SIG-M5 (cell line): ENCODE measurements at places on chromosomes 11 and 22.

DNA sequence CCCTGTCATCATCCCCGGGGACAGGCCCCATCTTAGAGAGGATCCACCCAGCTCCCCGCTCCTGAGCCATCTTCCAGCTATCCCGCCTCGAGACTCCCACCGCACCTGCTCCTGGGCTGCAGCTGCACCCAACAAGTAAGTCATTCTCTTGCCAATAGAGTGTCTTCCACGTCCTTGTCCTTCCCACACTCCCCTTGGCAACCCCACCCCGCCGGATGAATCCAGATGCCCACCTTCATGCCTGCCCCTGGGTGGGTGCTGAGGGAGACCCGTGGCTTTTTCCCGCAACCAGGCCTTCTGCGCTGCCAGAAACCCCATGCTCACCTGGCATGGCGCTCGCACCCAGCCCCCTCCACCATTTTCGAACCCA is 11.1 kb upstream of the C11orf24 start:
- no peak for DNase-seq

- DNase-seq: no peak
Measured at GRCh38 chr11:50077526-50077925, 44.9 kb downstream of the OR4C45 start.

DNA sequence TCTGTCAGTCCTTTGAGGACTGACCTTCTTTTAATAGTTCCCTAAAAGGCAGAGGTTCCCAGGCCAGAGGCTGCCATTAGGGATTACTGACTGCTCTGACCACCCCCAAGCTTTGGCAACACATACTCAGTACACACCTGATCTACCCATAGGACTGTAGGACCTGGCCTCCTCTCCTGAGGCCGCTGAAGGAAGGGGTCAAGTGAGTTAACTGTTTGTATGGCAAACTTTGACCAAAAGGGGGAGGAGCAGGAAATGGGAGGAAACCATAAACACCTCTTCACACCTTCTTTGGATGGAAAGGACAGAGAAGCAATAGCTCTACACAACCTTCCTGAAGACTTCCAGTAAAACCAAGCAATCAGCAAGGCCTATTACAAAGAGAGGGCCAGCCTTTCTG is 104.0 kb downstream of the APOL5 start:
- no peak for DNase-seq

GRCh38 chr11:34261095-34261494 is 96.7 kb downstream of the ABTB2 start:
- DNase-seq: no peak

- DNase-seq: peak; percentile 63
Measured at GRCh38 chr11:64207256-64208085, 950 bp downstream of the FERMT3 start.

DNA sequence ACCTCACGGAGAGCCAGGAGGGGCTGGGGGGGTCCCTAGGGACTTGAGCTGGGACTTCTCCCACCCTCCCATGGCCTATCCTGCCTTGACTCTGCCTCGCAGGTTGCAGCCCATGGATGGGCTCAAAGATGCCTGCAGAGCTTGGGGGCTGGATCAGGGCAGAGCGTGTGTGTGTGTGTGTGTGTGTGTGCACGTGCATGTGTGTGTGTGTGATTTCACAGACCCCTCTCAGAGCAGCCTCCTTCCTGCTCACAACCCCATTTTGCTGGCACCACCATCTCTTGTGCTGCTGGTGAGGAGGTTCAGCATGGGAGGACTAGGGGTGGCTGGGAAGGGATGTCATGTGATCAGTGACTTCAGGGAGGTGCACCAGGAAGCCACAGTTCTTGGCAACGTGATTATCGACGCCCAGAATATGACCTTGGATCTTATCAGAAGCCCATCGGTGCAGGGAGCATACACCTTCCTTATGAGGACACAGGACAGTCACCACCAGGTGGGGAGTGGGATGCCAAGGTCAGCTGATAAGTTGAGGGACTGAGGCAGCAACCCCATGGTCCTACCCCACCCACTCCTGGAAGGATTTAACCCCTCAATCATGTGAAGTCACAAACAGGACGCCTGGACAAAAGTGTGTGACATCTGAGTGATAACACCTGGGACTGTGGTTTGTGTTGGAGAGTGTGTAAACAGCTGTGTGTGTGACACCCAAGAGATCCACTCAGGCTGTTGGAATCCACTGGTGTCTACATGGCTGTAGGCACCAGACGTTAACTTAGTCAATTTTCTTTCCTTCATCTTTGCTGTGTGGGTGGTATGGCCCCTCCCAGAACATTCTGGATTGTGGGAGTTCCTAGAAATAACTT is 1.8 kb upstream of the NAALADL1 start:
- no peak for DNase-seq

- DNase-seq: no peak
Measured at GRCh38 chr11:106021181-106021966, 666 bp downstream of the MSANTD4 start.

- no peak for DNase-seq
Measured at GRCh38 chr11:35282221-35282882, 137.0 kb downstream of the SLC1A2 start.

- DNase-seq: no peak
Measured at GRCh38 chr11:9344061-9344680, 29.8 kb upstream of the TMEM41B start.

DNA sequence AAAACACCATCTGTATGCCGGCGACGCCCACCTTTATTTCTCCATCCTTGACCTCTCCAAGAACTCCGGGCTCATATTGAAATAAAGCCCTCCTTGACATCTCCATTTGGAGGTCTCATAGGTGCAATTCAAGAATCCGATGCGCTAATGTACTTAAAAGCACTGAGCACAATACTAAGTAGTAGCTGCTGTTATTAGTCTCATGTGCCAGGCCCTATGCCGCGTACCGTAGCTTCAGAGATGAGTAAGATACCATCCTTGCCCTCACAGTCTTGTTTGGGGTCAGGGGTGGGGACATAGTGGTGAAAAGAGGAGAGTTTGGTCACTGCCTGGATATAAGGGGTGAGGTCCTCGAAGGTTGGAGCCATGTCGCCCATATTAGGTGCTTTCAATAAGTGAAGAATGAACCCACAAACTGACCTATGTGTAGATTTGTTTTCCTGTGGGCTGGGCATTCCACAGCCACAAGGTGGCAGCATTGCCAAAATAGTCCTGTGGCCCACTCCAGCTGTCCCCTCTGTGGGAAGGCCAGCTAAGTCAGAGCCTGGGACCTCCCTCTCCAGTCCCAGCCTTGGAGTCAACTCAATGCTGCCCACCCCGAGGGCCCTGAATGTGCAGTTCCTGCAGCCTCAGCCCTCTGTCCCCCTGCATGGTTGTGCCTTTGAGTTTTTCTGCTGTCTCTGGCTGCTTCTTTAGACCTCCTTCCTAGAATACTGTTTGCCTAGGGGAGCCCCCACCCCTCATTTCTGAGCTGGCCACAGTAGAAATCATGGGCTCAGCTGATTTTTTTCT is 6.5 kb downstream of the DCPS start:
- DNase-seq: no peak

DNA sequence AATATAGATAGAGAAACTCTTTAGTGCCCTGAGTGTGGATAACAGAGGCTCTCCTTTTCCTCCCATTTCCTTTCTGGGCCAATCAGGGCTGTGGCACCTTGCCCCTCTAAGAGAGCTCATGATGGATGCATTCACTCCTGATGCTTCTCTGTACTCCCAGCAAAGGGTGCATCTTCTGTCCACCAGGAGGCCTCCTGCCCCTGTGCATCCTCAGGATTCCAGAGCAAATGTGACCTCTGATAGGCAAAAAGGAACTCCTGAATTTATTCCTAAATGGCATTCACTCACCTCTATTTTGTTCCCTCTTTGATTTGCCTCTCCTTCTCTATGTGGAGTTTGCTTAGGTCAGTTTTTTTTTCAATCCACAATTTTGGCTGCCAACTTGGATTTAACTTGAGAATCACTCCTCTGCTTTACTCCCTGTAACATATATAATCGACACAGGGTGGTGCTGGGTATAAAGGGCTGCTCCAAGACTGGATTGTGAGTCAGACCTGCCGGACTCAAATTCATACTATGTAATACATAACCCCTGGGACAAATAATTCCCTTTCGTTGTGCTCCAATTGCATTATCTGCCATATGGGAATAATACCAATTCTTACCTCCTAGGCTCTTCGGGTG is 1.1 kb upstream of the MRGPRX4 start:
- DNase-seq: no peak

- DNase-seq: no peak
Measured at GRCh38 chr11:126398721-126399120, 43.2 kb downstream of the ST3GAL4 start.

GRCh38 chr11:10895285-10895684 is 37.4 kb upstream of the ZBED5 start:
- no peak for DNase-seq

GRCh38 chr22:29155966-29156365 is 49.7 kb upstream of the EMID1 start:
- no peak for DNase-seq

- no peak for DNase-seq
Measured at GRCh38 chr11:134670247-134670782, 258.3 kb upstream of the B3GAT1 start.

DNA sequence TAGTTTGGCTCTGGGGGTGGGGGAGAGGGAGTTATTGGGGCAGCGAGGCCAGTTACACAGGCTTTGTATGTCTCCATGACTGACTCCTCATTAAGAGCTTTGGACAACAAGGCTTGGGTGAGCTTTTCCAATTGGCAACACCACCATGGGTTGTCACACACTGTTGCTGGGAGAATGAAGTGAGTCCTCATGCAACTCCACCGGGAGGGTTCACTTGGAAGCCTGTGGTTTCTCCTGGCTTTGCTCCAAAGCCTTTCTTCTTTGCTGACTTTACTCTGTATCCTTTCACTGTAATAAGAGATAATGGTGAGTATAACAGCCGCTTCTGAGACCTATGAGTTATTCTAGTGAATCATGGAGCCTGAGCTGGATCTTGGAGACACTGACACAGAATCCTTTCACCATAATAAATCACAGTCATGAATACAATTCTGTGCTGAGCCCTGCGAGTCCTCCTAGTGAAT is 24.9 kb downstream of the EIF3F start:
- no peak for DNase-seq

DNA sequence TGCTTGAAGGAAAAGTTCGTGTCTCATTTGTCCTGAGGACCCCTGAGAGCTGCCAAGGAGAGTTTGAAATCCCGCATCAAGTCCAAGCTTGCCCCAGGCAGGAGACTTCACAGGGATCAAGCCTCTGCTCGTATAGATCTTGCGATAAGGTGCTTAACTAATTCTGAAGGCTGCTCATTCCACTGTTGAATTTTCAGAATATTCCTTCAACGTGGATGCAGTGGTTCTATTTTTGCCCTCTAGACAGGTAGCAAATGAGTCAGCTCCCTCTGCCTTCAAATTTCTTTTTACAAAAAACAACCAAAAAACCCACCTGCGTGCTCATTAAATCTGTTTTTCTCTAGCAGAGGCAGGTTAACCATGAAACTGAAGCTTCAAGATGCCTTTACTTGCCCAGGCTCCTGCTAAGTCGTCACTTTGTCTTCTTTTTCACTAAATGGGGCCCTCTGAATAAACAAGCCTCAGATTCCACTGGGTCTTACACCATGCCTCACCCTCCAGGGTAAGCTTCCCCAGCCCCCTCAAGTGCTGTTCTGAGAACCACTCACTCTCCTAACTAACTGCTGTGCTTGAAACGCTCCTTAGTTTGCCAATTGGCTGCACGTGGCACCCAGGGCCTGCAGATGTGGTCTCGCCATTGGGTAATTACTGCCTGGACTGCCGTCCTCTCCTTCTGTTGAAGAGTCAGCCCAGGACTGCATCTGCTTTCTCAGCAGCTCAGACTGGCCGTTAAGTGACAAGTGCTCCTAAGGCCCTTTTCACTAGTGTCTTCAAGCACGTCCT is 105.0 kb downstream of the TRPC6 start:
- DNase-seq: no peak

DNA sequence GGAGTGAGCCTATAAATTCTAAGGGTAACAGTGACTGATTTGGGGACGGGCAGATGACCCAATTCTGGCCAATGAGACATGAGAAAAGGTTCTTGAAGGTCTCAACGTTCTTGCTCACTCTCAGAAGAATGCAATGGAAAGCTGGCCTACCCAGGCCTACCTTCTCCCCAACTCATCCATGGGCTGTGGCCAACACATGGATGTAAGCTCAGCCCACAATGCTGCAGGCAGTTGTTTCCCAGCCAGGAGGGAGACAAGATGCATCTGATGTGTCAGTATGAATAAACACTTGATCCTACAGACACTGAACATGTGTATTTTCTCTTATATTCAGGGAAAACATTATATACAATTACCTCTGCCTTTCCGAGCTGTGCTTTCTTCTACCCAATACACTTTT is 24.4 kb downstream of the PI4KA start:
- no peak for DNase-seq
